ENCODE measurements at places on chromosomes 4 and X.
A peak's percentile ranks its signal among the peaks of the same experiment; 100 is the strongest.

DNA sequence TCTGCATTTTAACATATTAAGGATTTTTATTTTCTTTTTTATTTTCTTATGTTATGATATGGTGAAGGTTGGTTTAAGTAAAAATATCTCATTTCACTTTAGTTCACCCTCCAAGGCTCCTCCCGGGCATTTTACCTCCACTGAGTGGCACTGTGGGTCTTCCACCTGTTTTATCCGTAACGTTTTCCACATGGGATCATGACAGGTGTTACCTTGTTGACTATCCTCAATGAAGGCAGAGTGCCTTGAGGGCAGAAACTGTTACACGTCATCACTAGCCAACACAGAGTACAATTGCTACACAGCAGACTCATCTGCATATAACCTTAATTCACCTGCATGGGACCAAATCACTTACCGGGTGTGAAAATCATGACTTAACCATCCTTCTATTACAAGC lies 105.8 kb downstream of the GEMIN8 start:
- no peak for DNase-seq

DNA sequence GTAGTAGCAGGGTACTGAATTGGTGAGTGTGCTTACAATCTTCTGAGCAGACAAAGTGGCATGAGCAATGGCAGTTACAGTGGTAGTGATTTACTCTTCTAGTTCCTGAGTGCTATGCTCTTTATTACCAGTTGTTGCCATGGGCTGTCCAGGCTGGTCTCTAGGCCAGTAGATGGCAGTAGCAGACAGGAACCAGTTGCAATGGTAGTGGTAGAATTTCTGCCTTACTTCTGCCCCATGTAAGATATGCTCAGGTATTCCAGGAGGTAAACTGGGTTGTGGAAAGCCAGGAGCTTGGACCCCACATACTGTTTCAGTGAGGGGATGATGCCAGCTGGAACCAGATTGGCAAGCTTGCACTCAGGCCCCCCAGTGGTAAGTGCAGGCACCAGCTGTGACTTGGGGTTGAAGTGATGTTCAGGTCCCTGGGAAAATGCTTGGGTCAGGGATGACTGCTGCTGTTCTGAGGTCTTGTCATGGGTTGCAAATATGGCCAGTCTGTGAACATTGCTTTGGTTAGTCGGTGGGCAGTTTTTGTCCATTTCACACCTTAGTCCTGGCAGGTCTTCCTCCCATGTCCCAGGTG lies 63.0 kb upstream of the ZXDB start:
- peak; percentile 22 for DNase-seq

- no peak for DNase-seq
Observed at GRCh38 chr4:68489338-68489737, 42.1 kb downstream of the TMPRSS11E start.

- no peak for DNase-seq
Observed at GRCh38 chr4:48295116-48295515, 25.5 kb upstream of the TEC start.

- no peak for DNase-seq
Observed at GRCh38 chr4:140463182-140463581, 34.9 kb downstream of the MGAT4D start.

DNA sequence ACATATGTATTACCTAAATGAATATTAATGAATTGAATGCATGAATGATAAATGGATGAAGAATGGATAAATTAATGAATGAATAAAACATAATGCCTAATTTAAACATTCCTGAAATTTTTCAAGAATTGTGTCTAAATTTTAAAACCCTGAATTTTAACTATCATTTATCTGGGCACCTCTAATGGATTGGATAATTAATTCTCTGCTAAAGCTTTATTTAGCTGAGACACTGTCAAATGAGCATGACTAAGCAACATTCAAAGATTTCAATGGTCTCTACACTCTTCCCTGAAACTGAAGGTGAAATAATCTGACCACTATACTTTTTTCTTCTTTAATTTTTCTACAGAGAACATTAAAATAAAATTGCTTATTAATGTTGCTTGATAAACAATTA lies 1197.7 kb downstream of the C4orf33 start:
- no peak for DNase-seq

GRCh38 chr4:61068745-61069144 lies 131.4 kb upstream of the ADGRL3 start:
- no peak for DNase-seq

DNA sequence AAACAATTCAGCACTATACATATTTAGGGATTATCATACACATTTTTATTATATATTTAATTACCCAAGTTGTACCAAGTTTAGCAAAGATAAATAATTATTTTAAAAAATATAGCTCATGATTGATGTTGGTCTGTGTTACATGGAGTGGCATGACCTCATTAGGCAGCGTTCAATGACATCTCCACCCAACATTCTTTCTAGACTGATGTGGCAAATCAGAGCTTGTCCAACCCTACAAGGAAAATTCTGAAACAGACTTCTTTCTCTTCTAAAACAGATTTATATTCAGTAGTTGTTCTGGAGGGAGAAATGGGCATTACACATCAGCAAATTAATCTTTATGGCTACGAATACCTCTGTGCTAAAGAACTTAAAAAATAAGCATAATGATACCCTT lies 189.7 kb downstream of the PDGFC start:
- DNase-seq = no peak

GRCh38 chrX:120301960-120302359 lies 9.3 kb downstream of the TMEM255A start:
- no peak for DNase-seq

GRCh38 chrX:39361736-39362135 lies 560.5 kb downstream of the MID1IP1 start:
- DNase-seq = no peak

- no peak for DNase-seq
Observed at GRCh38 chr4:86594559-86595425, 677 bp downstream of the PTPN13 start.

GRCh38 chrX:129813662-129814368 lies 29.9 kb downstream of the ZDHHC9 start:
- no peak for DNase-seq

DNA sequence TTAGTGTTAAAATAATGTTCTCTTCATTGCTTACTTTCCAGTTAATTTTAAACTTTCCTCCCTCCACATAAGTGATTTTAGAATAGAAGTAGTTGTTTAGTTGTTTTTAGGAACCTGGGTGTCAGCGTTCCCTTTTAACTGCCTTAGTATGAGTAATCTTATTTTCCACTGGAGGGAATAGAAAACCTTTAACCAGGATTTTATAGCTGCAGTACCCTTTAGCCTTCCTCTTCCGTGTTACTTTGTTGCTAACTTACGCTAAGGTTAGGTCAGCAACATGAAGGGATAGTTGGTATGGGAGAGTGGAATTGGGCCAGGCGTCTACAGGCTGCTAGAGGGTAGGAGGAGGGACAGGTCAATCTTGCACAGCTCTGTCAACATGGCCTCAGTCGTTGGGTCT lies 31.5 kb downstream of the SMS start:
- DNase-seq = no peak

- DNase-seq = no peak
Observed at GRCh38 chrX:148538582-148538981, 38.2 kb downstream of the AFF2 start.

DNA sequence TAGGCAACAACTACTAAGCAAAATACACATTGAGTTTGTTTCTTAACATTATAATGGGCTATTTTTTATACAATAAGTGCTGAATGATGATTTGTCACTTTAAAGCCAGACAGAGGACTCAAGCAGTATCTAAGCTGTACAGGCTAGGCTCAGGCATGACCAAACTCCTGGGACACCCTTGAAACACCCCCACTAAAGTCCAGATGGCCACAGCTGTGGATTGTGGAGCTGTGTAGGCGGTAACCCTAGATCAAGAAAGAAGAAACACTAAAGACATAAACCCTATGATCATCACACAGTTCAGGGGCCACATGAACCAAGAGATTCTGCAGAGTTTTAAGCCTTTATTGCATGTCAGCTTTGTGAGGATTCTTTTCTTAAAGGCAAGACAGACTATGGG lies 25.1 kb downstream of the TAB3 start:
- DNase-seq = no peak

GRCh38 chrX:17692709-17693346 lies 44.5 kb upstream of the SCML1 start:
- DNase-seq = no peak

GRCh38 chr4:15568821-15569220 lies 86.3 kb downstream of the FBXL5 start:
- no peak for DNase-seq

DNA sequence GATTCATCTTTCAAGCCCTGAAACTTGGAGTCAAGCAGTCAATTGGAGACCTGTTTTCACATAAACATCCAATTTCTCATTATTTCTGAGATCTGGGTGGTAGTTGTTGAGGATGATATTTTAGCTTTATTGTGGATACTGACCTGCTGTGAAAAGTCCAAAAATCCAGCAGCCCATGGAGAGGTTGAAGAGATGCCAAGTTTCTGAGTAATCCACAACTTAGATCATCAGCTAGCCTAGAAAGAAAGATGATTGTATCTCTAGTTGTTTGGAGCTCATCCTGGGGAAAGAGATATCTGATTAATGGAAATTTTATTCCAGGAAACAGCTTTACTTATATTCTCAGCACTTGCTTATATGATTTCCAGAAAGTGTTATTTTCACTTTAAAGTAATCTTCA lies 48.6 kb upstream of the DCX start:
- no peak for DNase-seq

DNA sequence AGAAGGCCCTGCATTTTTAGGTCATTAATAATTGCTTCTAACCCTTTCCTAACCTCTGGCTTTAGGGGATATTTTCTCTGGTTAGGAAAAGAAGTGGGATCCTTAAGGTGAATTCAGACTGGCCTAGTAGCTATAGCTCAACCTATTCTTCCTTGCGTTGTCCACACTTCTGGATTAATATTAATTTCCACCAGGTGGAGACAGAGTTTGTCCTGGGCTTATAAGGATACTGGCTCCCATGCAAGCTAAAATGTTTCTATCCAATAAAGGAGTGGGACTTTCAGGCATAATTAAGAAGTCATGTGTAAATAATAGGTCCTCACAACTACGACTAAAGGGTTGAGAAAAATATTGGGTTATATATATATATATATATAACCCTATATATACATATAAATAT lies 860.0 kb upstream of the POU3F4 start:
- no peak for DNase-seq

- DNase-seq = no peak
Observed at GRCh38 chr4:182975806-182976205, 58.6 kb upstream of the DCTD start.

DNA sequence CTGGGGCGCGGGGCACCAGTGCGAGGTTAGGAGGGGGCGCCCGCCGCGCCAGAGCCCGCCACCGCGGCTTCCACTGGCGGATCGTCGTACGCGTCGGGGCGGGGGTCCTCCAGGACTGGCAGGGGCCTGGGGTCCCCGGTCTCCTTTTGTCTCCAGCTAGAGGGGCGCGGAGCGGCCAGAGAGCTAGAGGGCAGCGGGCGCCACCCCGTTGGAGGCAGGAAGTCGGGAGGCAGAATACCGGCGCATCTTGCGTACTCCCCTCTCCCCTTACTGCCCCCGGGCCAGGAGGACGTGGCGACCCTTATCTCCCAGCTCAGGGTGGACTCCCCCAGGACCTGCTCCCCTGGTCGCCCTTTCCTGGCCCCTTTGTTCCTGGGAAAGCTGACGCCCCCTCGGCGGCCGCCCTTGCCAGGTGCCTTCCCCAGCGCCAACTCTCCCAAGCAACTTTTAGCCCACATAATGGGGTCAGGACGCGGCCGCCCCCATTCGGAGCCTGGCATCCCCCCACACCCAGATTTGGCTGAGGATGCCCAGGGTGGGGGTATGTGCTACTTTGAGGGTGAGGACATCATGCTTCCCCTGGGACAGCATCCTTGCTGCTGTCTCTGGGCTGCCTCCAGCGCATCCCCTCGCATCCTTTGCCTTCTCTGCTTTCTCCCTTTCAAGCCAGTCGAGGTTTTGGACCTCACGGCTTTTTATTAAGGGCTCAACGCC lies 933 bp downstream of the CNKSR2 start:
- no peak for DNase-seq

- DNase-seq = no peak
Observed at GRCh38 chrX:23819385-23820234, 36.6 kb downstream of the SAT1 start.

GRCh38 chrX:13215729-13216128 lies 104.1 kb downstream of the ATXN3L start:
- no peak for DNase-seq

GRCh38 chr4:140947506-140947905 lies 185.8 kb downstream of the RNF150 start:
- no peak for DNase-seq

DNA sequence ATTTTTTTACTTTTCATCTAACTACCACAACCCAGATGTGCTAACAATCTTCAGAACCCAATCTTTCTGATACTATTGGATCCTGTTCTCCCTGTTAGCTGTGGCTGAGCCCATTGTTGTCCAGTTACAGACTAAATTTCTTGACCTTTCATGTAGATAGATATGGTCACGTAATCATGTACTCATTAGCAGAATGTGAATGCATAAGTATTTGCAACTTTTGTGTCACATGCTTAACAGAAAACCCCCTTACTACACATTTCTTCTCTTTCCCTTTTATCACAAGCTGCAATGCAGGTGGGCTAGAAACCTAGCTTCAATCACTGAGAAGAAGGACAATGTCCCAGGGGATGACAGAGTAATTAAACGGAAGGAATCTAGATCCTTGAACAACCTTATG lies 13.1 kb upstream of the FAM13A start:
- no peak for DNase-seq

GRCh38 chr4:41069257-41069656 lies 145.1 kb downstream of the APBB2 start:
- DNase-seq = no peak

DNA sequence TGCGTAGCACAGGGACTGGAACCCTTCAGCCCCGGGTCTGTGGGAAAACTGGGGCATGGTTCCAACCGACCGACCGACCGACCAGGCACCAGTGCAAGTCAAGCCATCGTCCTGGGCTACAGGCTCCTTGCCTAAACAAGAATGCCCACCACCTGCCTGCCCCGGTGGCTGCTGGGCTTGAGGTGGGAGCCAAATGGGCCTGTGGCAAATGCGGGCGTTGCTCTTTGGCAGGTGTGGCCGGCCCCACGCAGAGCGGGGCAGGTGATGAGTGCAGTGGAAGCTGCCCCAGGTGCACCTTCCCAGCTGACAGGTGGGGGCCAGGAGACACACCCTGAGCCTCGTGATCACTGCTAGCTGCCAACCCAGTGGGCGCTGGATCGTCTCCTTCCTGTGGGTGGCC lies 77.9 kb downstream of the MTMR1 start:
- no peak for DNase-seq
